Activated CD8-positive, alpha-beta memory T cell treated with anti-CD3 and anti-CD28 coated beads for 24 hours (primary cell): ENCODE measurements at places on chromosomes 5 and 9.

GRCh38 chr5:84265130-84265529, 119.5 kb downstream of the EDIL3 start:
- DNase-seq, result no peak

GRCh38 chr5:78899922-78900362, 85.2 kb downstream of the ARSB start:
- no peak for DNase-seq

DNA sequence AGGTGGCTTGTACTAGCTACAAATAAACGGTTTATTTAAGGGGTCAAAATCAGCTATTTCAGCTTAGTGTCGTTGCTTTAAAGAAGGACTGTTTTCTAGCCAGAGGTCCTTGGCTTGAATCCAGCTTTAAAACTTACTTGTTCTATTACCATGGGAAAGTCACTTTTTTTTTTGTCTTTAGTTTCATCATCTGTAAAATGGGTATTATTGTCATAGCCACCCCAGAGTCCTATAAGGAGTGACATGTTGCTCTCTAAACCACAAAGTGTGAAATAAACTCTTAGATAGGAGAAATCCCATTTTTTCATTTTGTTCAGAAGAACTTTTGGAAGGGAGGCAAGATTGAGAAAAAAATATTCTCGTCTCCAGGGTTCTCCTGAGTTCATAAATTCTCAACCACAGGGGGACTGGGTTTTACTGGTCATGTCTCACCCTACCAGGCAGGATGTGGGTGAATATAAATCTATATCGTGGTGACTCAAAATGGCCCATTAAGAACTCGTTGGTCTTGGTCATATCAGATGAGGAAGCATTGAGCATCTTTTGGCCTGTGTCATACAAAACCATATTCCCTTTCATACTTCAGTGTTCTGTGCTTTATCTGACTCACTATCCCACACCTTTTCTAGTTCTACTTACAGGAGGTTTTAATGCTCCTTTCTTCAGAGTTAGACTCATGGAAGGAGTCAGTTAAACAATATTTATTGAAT, 202.7 kb upstream of the NR3C1 start:
- DNase-seq, result no peak

- no peak for DNase-seq
Measured at GRCh38 chr9:35579130-35579529, 25.9 kb upstream of the TESK1 start.
